ENCODE measurements at places on chromosomes 11 and 22.

- DNase-seq: no peak
Observed at GRCh38 chr11:61683961-61684869, 4.0 kb downstream of the DAGLA start.

DNA sequence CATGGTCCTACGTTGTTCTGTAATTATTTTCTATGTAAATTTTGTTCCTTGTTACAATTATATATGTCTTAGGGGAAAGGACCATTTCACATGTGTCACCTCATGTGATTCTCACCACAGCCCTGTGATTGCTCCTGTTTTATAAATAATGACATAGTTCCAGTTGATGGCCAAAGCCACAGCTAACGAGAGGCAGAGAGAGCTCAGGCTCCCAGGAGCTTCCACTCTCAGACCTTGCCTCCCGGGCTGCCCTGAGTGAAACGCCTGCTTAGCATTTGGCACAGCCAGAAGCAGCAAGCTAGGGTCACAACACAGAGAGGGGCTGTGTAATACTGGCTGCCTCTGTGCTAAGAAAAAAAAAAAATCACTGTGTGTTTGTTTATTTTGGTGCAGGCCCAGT lies 5.9 kb downstream of the TMEM121B start:
- no peak for DNase-seq

GRCh38 chr11:100738701-100739270 lies 51.7 kb downstream of the ARHGAP42 start:
- no peak for DNase-seq

DNA sequence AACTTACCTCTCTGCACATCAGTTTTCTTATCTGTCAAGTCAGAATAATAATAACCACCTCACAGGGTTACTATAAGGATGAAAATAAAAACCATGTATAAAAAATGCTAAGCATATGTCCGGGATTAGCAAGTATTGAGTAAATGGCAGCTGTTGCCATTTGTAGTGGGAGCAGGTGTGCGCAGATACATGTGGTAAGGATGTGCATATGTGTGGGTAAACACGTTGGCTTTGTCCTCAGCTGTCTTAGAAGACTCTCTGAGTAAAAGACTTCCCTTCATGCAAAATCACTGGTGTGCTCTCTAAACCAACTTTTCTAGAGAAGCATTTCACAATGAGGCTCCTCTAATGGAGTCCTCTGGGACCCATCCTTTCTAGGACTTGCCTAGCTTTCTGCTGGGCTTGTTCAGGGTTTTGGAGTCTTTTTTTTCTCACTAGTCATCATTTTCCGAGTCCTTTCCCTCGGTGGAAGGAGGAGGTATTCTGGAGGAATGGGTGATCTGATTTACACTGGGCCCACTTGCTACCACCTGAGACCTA lies 62.4 kb downstream of the NELL1 start:
- DNase-seq: no peak

GRCh38 chr11:117096201-117096991 lies 1.8 kb downstream of the SIK3 start:
- peak; percentile 11 for DNase-seq

DNA sequence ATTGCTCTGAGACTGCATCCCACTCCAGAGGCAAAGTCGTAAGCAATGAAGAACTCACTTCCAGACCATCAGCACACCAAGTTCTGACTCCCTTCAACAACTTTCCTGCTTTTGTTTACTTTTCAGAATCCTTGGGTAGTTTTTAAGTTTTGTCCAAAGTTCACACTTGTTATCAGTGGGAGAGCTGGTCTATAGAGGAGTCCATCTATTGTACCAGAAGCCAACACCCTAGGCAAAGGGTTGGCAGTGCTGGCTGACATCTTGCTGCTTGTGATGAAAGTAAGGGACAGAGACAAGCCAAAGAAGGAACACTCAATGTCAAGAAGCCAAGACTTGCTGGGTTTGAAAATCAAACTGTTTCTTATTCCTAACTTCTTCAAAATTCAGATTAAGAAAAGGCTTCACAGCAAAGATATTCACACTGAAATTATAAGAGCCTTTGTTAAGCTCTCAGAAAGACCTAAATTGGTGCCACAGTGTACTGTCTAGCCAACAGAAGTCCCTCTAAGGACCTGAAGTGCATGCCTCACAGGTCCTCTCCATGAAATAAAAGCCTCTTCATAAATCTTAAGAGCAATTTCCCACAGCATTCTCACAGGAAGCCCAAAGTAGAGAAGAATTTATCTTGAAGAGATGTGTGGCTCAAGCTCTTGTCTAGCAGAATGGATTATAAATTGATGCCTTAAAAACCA lies 21.5 kb upstream of the LINC01488 start:
- no peak for DNase-seq

DNA sequence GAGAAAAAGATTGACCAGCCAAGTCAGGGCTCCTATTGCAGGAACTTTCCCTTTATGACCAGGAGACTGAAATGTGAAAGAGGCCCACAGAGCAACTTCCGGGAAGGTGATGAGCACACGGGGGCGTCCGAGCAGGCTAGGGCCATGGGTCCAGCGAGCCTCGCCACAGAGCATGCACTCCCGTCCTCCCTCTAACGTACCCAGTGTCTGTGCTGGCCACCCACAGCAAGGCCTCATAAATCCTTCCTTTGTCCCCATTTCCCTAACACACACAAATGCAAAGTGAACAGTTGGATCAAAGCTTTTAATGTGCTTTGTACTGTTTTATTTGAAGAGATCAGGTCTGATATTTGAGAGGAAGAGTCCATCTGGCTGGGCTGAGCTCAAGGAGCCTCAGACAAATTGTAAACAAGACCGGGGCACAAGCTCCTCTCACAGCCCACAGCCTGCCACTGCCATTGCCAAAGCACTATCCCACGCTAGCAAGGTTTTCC lies 44.3 kb downstream of the BLID start:
- DNase-seq: no peak

- no peak for DNase-seq
Observed at GRCh38 chr11:127470306-127470884, 469.8 kb upstream of the KIRREL3 start.

DNA sequence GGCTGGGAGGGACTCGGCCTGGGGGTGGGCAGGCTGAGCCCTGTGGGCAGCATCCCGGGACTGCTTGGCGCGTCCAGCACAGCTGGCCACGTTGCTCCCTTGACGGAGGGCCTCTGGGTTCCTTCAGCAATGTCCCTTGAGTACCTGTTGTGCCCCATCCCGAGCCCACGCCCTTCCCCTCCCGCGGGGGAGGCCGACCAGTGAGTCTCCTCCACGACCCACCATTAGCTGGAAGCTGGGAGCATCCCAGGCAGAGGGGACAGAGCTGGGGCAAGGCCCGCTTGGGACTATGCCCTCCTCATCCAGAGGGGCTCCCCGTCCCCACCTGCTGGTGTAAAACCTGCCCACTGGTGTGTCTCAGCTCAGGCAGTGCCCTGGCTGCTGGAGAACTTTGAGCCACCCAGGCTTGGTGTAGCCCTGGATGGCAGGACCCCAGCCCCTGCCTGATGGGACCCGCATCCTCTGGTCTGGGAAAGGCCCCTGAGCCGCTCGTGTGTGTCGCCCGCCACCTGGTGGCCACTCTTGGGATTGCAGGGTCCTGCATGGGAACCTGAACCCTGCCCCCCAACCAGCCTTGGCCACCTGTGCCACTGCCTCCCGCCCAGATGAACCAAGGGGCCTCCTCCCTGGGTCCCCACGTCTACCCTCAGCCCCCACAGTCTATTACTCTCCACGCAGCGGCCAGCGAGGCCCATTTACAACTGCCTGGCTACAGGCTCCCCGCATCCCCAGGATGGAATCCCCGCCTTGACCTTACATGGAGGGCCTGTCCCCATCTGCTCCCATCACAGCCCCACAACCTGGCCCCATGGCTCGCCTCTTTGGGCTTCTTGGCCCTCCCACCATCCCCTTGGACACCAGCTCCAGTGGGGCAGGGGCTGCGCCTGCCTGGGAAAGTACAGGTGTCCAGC lies 16.6 kb upstream of the ARHGAP8 start:
- peak; percentile 87 for DNase-seq

DNA sequence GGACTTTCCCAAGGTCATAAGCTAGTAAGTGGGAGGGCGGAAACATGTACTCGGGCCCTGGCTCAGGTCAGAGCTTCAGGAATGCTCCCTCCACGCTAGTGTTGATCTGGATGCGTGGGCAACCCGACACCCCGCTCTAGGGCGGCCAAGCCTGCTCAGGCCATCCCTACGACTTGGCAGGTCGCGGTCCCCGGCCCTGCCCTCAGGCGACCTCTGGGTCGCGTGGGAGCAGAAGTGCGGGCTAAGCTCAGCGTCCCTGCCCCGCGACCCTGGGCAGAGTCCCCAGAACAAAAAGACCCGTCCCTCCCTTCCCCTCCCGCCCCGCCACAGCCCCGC lies 781 bp upstream of the TEF start:
- peak; percentile 87 for DNase-seq

- DNase-seq: no peak
Observed at GRCh38 chr11:13486926-13487660, 8.7 kb downstream of the PTH start.

DNA sequence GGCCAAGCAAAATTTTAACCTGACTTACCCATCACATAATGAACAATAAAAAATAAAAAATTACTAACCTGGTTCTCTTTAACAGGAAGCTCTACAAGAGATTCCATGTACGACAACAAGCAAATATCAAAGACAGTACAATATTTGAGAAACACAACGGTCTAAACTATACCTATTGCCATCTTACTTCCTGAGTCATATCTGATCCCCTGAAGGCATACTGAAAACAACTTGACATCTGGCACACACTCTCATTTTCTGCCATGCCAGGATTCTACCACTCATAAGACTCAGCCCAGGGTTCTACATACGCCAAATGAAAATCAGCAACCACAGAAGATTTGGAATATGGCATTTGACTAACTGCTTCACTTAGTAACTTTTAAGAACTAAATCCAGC lies 13.8 kb downstream of the DENND5A start:
- DNase-seq: no peak
